Activated CD4-positive, alpha-beta T cell treated with anti-CD3 and anti-CD28 coated beads for 1 hour (primary cell): ENCODE measurements at places on chromosomes 6 and 20.

GRCh38 chr6:136410201-136411024, 120.8 kb upstream of the BCLAF1 start:
- DNase-seq: no peak

DNA sequence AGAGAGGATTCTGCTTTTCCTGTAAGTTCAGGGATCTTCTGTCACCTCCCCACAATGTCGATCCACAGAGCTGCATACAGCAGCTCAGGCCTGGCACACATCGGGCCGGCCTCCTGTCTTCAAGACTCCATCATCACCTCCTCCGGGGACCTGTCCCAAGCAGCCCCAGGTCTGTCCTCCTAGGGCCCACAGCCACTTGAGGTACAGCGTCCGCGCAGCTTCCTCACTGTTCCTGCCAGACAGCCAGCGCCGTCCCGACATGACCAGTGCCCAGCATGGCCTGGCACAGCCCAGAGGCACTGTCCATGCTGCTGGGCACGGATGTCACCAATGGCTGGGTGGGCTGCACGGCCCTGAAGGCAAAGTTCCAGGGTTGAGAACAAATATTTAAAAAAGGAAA, 101.6 kb downstream of the DLL1 start:
- DNase-seq: no peak

GRCh38 chr6:70846207-70846835, 110.5 kb downstream of the B3GAT2 start:
- DNase-seq: no peak

GRCh38 chr6:90219209-90219985, 77.2 kb downstream of the BACH2 start:
- DNase-seq: no peak

DNA sequence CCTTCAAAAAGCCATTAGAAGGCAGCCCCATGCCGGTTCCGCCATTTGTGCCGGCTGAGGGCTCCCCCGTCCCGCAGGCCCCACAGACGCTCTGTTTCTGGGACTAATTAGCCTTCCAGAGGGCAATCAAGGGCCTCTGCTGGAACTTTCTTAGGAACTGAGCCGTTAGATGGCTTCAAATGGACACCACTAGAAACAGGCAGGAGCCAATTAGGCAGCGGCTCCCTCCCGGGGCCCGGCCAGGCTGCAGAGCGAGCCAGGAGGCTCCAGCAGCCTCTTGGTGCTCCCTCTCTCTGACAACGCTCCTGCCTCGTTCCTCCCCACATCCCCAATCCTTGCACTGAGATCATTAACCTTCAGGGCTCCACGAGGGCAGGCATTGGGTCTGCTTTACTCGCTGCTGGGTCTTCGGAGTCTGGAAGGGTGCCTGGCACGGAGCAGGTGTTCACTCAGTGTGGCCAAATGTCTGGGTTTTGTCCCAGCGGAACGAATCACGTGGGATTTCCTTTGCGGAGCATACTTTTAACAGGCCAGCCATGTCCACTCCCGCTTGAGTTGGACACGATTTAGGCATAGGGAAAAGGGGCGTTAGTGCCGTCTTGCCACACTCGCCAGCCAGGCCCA, 98.3 kb downstream of the TMEM242 start:
- DNase-seq: no peak

- DNase-seq: no peak
Measured at GRCh38 chr6:74467533-74468215, 738.2 kb downstream of the COL12A1 start.

GRCh38 chr6:31718265-31718664, 3.1 kb downstream of the LY6G6D start:
- no peak for DNase-seq

- DNase-seq: no peak
Measured at GRCh38 chr20:43096931-43097260, 92.8 kb downstream of the PTPRT start.

- DNase-seq: no peak
Measured at GRCh38 chr6:15472621-15473020, 190.2 kb downstream of the DTNBP1 start.

- no peak for DNase-seq
Measured at GRCh38 chr6:22295145-22295544, 1.7 kb downstream of the PRL start.

DNA sequence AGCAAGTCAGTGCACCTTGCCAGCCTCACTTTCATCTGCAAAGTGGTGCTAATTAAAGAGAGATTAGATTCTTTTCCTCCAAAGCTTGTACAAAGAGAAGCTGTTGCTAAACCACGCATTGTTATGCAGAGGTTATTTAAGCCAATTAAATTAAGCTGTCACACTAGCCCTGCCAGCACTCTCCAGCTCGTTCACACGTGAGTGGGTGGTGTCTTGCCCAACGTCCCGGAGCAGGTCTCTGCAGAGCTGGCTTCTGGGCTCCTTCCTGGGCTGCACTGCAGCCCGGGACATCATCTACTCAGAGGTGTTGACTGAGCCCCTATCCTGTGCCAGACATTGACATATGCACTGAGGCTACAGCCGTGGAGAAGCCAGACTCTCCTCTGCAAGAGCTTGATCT, 401.6 kb upstream of the SULF2 start:
- DNase-seq: no peak

DNA sequence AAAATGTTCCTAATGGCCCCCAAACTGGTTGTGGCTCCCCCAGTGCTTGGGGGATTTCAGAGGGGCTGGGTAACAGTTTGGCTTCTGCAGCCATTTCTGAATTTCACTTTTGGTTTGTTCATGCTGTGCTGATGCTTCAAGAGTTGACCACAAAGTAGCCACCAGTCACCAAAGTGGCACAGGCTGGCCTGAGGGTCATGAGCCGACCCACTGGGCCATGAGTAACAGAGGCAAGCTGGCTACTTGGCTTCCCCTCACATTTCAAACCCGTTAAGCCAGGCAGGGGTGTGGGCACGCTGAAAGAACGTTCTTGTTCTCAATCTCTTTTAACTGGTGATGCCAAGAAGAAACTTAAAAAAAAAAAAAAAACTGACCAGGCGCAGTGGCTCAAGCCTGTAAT, 15.1 kb upstream of the NXT1 start:
- no peak for DNase-seq

DNA sequence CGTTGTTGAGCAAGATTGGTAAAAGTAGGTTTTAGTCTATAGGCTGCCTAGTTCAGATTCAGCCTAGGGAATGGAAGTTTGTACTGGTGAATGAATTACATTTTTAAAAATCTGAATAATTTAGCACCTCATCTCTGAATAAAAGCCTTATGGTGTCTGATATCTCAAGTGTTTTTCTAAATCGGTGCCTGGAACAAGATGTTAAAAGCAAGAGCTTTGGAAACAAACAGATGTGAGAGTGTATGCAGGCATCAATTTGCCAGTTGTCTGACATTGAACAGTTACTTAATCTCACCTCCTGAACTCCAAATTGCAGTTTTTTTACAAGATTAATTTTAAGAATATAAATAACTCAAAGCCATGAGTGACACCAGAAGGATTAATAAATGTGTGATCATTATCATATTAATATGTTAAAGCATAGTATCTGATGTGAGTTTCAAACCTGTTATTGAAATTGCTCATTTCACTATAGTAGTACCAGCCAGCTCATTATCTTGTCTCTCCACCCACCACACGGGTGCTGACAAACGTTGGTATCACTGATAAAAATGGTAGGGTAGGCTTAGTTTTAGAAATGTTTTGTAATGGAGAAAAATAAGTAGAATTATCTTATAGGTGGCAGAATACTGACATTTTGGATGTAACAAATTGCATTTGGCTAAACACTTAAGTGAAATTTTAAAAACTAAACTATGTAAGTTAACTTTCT, 157.3 kb downstream of the FAM83B start:
- no peak for DNase-seq

- no peak for DNase-seq
Measured at GRCh38 chr6:116405138-116405537, 34.4 kb downstream of the DSE start.

DNA sequence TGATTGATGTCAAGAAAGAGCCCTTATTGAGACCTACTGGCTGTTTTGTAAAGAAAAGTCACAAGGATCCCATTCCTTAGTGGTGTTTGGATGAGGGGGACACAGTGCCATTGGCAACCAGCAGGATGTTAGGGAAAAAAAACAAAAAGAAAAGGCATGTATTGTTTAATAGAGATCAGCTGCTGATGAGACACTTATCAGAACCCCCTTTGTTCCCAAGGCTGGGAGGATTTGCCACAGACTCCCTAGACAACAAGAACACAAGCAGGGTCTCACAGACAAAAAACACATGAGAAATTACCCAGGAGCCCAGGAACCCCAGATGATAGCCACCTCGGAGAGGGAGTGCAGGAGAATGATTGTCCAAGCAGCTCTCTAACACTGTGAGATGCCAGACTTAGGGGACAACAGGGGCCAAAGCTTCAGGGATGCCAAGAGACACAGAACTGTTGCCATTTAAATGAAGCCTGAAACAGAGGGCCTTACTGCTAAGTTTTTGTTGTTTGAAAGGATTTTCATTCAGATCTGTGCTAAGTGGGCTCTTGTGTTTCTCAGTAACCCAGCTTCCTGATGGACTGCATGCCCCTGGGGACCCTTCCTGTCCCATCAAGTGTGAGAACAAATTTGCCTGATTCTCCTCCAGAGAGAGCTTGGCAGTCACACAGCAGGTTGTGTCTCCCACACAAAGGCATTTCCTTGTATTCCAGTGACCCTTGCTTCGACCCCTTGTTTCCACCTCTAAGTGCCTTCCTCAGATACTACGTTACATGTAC, 48.7 kb upstream of the HEY2 start:
- no peak for DNase-seq

DNA sequence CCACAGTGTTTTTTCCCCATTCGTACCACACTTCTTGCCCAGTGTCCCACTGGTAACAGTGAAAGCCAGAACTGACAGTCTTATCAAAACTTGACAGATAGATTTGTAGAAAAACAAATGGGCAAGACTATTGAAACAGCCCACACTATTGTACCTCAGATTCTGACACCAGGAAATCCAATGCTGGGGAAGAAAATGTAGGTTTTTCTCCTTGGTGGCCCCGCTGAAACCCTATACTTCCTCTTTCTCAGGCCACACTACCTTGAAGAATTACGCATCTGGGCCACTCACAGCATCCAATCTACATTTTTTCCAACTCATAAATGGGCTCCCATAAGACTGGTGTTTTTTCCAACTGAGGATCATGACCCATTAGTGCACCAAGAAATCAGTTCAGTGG, 90.9 kb upstream of the HDDC2 start:
- no peak for DNase-seq

GRCh38 chr6:76839505-76839904, 623.8 kb downstream of the HTR1B start:
- DNase-seq: no peak

GRCh38 chr6:160519603-160520042, 144.5 kb downstream of the LPA start:
- no peak for DNase-seq

DNA sequence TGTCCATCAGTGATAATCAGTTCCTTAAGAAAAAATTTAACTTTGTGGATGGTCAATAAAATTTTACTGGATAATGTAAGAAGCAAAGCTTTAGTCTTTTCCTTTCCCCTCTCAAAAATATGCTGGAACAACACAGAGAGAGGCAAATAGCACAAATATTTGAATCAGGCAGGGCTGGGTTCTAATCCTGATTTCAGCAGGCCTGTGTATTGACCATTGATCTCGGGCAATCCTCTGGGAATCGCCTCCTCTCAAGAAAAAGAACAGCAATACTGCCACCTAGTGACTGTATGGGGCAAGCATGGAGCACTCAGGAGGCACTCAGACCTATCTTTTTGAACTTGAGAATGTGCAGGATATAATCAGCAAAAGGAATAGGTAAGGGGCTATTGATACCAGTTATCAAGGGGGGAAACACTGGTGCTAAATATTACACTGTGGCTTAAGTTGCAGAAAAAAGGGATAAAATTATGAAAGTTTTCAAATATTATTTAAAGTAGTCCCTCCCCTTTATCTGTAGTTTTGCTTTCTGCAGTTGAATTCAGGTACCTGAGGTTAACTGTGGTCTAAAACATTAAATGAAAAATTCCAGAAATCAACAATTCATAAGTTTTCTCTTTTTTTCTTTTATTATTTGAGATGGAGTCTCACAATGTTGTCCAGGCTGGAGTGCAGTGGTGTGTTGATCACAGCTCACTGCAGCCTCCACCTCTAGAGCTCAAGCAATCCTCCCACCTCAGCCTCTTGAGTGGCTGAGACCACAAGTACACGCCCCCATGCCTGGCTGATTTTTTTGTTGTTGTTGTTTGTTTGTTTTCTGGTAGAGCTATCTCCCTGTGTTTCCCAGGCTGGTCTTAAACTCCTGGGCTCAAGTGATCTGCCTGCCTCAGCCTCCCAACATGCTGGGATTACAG, 91.8 kb upstream of the NHSL1 start:
- no peak for DNase-seq

DNA sequence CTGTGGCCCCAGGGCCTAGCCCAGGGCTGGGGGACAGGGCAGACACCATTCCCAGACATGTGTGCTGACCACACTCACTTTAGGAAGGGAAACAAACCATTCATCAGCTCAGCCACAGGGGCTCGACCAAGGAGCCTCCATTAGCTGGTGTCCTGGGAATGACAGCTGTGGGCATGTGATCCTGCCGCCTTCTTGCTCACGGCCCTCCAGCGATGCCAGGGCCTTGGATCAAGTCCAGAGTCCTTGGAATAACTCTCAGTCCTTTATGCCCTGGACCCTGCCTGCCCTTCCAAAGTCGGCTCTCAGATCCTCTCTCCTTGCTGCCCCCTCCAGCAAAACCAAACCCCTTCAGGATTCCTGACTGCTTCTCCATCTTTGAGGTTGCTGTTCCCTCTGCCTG, 165.0 kb upstream of the RNF24 start:
- DNase-seq: no peak

GRCh38 chr6:46921059-46921458, 679 bp downstream of the ADGRF5 start:
- DNase-seq: no peak

- DNase-seq: no peak
Measured at GRCh38 chr20:62805155-62805710, 598 bp downstream of the OGFR start.

- DNase-seq: no peak
Measured at GRCh38 chr6:147874322-147874721, 365.8 kb downstream of the SAMD5 start.

DNA sequence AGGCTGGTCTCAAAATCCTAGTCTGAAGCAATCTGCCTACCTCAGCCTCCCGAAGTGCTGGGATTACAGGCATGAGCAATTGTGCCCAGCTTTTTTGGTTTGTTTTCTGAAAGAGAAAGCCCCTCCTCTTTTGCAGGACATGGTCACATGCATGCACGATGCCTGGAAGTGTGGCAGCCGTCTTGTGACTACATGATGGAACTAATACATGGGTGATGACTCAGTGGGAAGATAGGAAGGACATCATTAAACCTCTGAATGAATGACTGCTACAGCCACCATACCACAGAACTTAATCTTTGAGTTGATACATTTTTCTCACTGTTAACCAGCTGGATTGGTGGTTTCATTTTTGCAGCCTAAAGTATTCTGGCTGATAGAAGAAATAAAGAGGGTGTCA, 13.4 kb upstream of the CTNNBL1 start:
- DNase-seq: no peak

GRCh38 chr6:27894839-27895762, 17.1 kb downstream of the OR2B2 start:
- DNase-seq: peak; percentile 49
